Body of pancreas (tissue), 4 donors: ENCODE measurements at places on chromosomes 2 and 18. TPM values are rescaled to one million over a fixed set of nuclear protein-coding genes. Genes with fewer than 3 reads are reported as not detected.
A peak's percentile ranks its signal among the peaks of the same experiment; 100 is the strongest.

GRCh38 chr2:181516992-181517391 lies 59.8 kb downstream of the ITGA4 start:
- no peak for DNase-seq

The HRH4 gene
- total RNA-seq: not detected

The GRHL1 gene
- 2.0 TPM for total RNA-seq

DNA sequence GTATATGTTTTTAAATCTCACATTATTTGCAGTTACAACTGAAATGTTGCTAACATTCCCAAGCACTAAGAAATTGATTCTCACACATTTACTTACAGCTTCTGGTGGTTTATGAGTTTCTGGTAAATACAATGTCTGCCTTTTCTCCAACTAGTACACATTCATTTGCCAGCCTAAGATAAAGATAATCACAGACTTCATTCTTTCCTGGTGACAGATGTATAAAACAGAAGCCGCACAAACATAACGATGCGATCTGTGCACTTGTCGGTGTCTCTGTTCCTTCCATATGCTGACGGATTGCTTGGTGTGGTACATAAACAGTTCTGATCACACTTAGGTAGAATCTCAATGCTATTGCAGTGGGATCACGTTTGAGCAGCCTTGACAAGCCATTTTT lies 100.4 kb upstream of the DDX18 start:
- no peak for DNase-seq

GRCh38 chr2:139241286-139241685 lies 461.1 kb upstream of the NXPH2 start:
- DNase-seq: no peak

DNA sequence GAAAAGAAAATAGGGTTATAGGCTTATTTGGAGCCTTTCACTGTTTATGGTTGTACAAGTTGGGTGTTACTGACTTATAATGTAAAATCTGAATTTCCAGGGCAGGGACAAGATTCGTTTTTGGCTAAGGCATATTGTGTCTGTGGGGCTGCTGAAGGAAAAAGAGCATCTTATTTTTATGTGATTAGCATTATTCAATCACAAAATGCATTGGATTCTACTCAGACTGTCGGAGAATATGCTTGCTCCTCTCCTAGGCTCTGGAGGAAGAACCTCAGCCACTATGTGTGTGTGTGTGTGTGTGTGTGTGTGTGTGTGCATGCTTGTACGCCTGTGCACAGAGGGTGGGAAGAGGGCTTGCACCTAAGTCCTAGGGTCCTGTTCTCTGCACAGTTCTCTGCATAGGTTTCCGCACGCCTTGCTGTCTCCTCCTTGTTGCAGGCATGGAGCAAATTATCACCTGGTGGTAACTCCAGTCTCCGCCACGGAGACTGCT lies 44.3 kb downstream of the AGAP1 start:
- no peak for DNase-seq

- DNase-seq: no peak
These were observed 174.0 kb upstream of the SLC8A1 start for GRCh38 chr2:40625849-40626248.

DNA sequence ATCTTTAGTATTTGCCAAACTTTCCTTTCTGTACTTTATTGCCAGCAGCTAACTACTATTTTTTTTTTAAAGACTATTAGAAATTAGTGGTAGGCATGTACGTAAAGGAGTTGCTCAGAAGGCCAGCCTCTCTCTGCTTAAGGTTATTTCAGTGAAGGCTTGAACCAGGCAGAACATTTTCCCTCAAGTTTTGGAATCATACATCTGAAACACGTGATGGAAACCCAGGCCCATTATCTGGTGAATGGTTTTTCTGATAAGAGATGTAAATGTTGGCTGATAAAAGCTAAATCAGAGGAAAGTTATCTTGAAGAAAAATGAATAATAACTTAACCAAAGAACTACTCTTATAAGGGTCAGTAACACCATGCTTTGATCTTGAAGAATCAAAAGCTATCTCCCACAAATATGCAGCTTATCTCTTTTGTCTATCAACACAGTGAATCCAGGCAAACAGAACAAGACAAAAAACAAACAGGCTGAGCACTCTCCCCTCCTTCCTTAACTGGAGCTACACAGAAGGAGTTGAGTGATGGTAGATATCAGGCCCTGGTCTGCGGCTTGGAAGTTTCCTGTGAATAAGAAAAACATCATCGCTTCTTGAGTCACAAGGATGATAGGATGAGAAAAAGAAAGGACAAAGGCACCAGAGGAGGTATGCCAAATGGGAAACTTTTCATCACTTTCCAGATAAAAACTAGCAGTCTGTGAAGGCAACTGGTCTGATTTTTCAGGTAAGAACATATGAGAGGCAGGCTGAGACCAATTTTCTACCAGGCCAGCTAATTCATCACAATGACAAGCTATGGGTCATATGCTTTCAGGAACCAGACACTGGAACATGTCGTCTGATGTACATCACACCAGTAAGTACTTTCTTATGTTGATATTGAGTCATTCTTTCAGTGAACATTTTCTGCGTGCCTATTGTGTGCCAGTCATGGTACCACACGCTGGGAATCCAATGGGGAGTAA lies 88.4 kb upstream of the STK17B start:
- no peak for DNase-seq

DNA sequence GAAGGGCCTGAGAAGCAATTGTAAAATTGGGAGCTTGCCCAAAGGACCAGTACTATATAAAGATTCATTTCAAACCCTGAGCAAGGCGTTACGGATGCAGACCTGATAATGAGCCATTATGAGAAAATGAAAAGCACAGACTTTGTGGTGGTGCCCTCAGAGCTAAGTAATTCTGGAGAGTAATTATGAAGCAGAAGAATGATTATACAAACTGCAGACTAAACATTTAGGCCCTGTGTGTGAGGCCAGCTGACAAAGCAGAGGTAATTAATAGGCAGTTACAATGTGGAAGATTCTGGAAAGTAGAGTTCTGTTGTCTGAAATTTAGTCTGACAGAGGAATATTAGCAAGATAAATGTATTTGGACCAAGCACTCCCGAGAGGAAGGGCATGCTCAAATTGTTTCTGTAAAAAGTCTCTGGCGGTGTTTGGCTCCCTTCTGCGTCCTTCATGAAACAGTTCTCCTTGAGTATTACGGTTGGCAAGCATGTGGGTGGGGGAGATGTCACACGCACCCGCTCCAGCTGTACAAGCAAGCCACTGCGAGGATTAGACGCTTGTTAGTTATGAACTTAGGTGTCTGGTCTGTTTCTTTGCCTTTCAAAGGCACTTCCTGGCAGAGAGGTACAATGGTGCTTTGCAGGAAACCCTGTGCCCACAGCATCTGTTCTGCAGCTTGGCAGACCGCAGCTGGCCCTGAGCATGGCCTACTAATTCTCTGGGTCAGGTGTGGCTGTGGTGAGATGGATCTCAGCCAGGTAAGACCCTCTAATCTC lies 45.5 kb downstream of the CDC42EP3 start:
- DNase-seq: peak; percentile 57

DNA sequence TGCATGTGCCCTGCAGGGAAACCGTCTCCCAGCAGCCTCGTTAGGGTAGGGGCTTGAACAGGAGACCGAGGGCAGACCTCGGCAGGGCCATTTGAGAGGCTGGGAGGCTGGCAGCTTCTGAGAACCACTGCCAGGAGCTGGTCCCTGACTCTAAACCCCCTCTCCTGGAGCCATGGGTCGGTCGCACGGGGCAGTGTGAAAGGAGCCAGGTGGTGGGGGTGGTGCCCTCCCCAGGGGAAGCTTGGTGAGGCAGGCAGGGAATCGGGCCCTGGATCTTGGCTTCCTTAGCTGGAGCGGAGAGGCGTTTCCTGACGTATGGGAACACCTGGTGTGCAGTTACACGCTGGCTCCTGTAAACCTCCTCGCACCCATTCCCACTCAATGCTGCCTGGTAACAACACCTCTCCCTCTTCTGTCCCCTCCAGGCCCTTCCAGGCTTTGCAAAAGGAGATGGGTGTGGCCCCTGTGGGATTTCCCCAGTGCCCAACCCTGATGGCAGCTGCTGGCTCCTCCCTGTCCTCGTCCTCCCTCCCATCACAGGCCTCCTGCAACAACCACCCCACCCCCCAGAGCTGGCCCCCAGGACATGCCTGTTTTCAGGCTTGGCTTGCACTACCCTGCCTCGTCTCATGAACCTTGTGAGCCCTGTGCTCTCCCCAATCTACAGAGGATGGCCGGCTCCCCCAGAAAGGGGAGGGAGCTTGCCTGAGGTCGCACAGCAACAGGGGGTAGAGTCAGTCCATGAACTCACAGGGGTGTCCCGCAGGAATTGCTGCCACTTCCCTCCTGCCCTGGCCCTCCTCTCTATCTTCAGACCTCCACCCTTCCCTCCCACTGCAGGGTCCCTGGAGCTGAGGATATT lies 24.4 kb downstream of the ADRA2B start:
- DNase-seq: peak; percentile 62

- DNase-seq: no peak
These were observed 10.8 kb downstream of the RNU4ATAC start for GRCh38 chr2:121541495-121541894.

The WDCP gene
- total RNA-seq: 2.6 TPM

The IL36RN gene
- total RNA-seq: not detected

GRCh38 chr2:109715313-109715805 lies 78.7 kb upstream of the RGPD5 start:
- peak; percentile 54 for DNase-seq

The CERKL gene
- total RNA-seq: 0.52 TPM

- no peak for DNase-seq
These were observed 603.6 kb downstream of the CPS1 start for GRCh38 chr2:211159972-211160371.

DNA sequence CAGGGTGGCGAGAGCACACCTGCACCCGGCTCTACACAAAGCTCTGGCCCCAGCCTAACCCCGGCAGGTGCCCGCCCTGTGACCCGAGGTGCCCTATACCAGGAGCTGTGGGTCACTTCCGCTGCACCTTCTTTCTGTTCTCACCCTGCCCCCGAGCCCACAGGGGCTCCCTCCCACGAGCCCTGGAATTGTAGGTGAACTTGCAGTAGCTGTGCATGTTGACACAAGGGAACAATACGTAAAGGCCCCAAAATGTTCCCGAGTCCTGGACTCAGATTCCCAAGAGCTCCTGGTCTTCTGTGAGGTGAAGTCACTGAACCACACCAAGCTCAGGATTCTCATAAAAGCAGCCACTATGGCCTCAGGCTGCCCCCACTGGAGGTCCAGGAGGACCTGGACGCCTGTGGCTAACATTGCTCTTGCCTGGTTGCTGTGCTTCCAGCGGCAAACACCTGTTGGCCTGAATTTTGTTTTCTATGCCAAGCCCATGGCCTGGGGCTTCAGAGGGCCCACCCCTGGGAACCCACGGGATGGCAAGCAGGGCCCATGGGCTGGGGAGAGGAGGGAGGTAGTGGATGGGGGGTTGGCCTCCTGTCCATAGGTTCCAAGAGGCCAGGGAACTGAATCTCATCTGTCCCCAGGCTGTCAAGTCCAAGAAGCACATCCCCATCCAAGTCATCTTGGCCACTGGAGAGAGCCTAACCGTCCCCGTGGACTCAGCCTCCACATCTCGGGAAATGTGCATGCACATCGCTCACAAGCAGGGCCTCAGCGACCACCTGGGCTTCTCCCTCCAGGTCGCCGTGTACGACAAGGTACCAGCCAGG lies 23.2 kb upstream of the GPR17 start:
- DNase-seq: peak; percentile 2

GRCh38 chr2:25726522-25726921 lies 53.1 kb upstream of the DTNB start:
- DNase-seq: no peak

GRCh38 chr2:238389988-238390589 lies 36.6 kb upstream of the ASB1 start:
- peak; percentile 77 for DNase-seq

- DNase-seq: no peak
These were observed 83.9 kb upstream of the REV1 start for GRCh38 chr2:99573634-99574251.

- no peak for DNase-seq
These were observed 103.6 kb downstream of the TRIP12 start for GRCh38 chr2:229818230-229818629.

GRCh38 chr2:15058015-15058720 lies 425.7 kb downstream of the LRATD1 start:
- DNase-seq: no peak

GRCh38 chr2:16216558-16216945 lies 276.2 kb downstream of the MYCN start:
- no peak for DNase-seq

DNA sequence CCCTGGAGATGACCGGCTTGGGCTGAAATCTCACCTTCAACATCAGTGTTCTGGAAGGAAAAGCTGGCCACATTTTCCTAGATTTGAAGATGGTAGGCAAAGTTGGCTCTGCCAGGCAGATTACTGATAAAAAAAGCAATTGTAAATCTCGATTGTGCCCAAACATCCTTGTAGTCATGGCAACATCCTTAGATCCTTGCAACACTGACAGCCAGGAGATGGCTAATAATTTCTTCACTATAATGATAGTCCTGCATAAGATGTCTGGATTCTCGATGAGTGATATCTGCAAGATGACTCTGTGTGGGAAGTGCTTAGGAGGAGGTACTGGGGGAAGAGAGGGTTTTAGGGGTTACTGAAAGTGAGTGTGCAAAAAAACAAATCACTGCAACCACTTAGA lies 149.1 kb downstream of the FSHR start:
- DNase-seq: no peak

The CXCR1 gene
- not detected for total RNA-seq

The SLC8A1 gene
- total RNA-seq: 7.8 TPM

DNA sequence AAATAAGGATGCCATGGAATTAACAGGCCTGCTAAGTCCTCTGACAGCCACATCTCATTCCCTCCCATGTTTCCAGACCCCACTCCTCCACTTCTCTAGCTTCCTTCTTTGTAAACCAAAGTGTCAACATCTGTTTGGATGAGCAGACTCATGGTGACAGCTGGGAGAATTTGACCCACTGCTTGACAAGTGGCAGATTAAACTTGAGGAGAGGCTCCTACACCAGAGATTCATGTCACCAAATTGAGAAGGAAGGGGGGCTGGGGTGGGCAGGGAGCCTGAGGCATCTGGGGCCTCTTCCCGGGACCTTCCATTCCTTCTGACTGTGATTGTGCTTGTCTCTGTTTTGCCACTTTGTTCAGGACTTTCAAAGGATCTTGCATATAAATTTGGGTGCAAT lies 41.0 kb upstream of the IGFBP5 start:
- no peak for DNase-seq

DNA sequence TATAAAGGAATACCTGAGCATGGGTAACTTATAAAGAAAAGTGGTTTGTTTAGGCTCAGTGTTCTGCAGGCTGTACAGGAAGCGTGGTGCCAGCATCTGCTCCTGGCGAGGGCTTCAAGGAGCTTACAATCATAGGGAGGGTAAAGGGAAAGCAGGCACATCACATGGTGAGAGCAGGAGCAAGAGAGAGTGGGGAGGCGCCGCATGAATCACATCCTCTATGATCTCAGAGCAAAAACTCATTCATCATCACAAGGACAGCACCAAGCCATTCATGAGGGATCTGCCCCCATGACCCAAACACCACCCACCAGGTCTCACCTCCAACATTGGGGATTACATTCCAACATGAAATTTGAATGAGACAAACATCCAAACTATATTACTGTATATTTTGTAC lies 32.5 kb downstream of the R3HDM1 start:
- no peak for DNase-seq

DNA sequence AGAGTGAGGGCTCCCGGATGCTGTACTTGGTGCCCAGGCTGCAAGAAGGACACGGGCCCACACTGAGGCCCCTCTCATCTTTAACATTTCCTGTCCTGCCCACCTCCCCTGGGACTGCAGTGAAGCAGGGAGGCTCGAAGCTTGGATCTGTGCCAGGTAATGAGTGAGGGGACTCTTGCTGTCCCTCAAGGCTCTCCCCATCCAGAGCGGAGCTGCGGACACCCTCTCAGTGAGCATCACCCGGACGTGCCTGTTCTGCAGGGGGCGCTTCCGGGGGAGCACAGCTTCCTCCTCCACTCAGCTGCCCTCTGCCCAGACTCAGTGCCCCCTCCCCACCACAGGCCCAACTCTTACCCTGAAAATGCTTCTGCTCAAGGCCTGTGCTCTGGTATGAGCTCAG lies 150.0 kb upstream of the MYCN start:
- no peak for DNase-seq
